Activated naive CD8-positive, alpha-beta T cell treated with anti-CD3 and anti-CD28 coated beads for 36 hours (primary cell): ENCODE measurements at places on chromosomes 12 and 14. TPM values are rescaled to one million over a fixed set of nuclear protein-coding genes. Genes with fewer than 3 reads are reported as not detected.
A peak's percentile ranks its signal among the peaks of the same experiment; 100 is the strongest.

DNA sequence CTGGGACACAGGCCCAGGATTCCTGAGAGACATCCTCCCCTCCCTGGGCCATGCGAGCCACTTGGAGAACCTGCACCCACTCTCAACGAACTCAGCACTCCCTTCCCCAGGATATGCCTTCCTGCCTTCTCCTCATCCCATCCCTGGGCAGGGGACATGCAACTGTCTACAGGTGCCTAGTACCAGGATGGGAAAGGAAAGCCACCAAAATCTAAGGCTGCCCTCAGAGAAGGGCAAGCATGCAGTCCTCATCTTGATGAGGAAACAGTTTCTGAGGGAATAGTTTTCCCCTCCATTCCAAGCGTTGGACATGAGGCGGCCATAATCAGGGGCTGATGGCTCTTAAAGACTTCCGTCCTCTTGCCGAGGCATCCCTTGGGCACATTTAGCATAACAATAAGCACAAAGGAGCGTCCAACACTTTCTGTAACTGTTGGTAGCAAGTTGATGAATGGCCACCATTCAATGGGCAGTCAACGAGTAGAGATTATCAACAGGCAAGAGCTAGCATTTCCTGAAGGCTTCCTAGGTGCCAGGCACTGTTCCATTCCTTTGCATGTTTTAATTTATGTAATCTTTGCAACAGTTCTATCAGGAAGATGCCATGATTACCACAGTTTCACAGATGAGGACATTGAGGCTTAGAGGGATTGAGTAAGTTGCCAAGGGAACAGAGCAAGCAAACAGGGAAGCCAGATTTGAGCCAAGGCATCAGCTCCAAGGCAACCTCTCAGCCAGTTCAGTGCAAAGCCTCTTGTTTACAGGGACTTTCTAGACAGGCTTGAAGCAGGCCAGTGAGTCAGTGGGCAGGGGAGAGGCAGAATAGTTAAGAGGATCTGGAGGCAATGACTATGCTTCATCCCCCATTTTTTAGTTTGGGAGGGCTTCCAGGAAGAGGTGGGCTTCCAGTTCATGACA is 105.1 kb downstream of the SINHCAF start:
- no peak for DNase-seq

DNA sequence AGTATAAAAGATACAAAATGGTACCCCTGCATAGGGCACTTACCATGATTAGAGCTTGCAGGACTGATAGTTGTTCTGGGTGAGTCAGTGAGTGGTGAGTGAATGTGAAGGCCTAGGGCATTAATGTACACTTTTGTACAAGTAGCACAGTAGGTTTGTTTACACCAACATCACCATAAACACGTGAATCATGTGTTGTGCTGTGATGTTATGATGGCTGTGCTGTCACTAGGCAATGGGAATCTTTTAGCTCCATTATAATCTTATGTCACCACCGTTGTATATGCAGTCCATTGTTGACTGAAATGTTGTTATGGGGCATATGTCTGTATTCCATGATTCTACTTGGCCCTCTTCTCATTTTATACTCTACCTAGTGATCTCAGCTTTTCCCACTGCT is 11.8 kb downstream of the NUBPL start:
- no peak for DNase-seq

DNA sequence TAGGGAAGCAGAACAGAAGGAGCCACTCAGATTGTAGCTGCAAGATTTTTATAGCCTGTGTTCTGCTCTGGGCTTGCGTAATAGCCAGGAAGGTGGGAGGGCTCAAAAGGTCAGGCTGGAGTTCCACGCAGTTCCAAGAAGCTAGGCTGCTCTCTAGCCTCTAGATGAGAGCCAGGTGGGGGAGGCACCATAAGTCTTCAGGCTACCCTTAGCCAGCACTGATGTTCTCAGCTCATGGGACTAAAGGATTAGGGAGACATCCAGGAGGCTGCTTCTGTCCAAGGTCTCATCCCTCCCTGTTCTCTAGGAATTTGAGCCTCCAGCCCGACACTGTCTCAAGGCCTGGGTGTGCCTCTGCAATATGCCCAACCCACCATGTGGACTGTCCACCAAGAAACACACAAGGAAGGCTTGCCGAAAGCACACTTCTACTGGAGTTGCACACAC is 1.7 kb downstream of the LMBR1L start:
- DNase-seq: no peak

DNA sequence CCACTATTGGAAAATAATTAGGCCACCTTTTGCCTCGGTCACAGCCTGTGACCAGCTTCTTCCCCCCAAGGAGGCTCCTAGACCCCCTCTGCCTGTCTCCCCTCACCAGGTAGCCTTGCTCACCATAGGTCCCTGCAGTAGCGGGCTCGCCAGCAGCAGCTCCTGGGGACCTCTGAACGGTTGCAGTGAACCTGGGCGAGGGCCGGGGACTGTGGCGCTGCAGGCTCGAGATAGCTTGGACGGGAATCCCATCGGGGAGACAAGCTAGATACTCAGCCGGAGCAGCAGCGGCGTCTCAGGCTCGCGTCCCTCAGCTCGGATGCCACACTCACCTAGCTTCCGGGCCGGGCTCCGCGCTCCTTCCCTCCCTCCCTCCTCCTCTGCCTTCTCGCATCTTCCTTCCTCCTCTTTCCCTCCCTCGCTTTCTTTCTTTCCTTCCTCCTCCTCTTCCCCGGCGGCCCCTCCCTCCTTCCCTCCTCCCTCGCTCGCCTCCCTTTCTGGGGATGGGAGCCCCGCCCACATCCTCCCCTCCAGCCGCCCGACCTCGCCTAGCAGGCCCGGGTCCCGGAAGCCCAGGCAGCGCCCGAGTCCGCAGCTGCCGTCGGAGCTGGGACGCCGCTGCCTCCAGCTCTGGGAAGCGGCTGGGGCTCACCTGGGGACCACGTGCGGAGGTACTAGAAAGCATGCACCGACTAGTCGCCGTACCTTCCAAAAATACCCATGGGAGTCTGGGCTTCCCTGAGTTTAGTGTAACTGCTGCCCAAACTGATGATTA is at the start of gene BMP4:
BMP4 (minus strand) TSS at position 399 of the 775 bp plus-strand sequence. CDS start 4,603 bp downstream, outside the sequence.
- DNase-seq: no peak

DNA sequence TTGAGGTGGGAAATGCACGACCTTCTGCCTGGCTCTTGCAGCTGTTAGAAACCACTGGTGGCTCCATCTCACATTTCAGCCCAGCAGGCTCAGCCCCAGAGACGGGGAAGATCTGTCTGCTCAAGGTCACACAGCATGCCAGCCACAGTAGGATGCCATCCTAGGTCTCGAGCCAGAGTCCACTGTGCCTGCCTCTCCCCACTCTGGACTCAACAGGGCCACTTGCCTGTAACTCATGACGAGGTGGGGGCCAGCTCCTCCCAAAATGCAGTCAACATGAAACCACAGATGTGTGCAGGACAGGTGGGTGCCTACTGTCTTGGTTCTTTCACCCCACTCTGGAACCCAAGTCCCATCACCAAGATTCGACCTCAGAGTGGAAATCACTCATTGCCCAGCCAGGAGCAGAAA is 23.2 kb downstream of the BCL11B start:
- DNase-seq: no peak

- no peak for DNase-seq
Measured at GRCh38 chr12:131693149-131693548, 17.7 kb upstream of the SFSWAP start.

DNA sequence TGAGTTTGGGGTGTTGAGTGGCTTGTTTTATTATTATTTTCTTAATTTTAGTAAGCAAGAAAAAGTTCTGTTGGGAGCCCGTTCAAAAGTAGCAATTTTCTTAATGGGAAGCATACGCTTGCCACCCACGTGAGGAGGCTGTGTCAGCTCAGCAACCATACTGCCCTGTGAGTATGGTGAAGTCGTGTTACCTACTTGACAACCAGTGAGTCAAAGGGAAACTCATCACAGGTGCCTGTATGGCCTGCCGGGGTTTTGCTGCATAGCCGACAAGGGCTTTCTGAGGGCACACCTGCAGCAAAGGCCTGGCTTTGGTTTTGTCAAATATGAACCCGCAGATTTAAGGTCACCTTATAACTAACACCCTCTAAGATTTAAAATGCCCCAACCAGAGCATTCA is 31.1 kb downstream of the PITPNM2 start:
- DNase-seq: peak; percentile 63

DNA sequence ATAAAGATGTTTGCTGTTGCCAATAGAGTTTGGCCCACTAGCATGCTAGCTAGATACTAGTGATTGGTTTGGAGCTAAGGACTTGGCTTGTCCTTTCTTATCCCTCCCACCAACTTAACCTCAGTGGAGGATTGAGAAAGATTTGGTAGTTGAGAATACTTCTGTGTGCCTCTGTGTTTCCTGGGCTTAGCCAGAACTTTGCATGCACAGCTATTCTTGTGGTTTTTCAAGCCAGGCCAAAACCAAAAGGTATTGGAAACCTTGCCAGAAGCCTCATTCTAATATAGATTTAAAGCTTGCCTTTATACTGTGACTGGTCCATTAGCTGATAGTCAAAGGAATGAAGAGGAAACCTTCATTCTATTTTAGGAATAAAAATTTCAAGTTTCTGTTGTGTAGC is 188.5 kb downstream of the CCDC91 start:
- DNase-seq: no peak

DNA sequence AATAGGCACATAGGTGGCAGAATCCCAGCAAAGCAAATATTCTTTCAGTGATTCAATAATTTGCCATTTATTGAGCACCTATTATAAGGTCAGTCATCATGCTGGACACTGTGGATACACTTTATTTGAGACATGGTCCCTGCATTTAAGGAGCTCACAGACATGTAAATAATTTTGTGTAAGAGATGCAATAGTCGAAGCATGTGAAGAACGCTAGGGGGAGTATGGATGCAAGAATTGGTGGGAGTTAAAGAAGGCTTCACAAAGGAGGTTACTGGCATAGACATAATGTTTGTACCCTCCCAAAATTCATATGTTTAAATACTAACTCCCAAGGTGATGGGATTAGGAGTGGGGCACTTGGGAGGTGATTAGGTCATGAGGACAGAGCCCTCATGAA is 260.6 kb upstream of the GARIN6 start:
- no peak for DNase-seq

DNA sequence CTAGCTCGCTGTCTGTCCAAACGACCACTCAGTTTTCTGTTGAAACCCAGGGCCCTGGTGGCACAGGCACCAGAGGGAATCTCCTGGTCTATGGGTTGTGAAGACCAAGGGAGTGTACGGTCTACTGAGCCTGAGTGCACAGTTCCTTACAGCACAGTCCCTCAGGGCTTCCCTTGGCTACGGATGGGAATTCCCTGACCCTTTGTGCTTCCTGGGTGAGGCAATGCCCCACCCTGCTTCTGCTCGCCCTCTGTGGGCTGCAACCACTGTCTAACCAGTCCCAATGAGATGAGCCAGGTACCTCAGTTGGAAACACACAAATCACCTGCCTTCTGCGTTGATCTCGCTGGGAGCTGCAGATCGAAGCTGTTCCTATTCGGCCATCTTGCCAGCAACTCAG is 22.6 kb downstream of the GPHN start:
- DNase-seq: no peak

DNA sequence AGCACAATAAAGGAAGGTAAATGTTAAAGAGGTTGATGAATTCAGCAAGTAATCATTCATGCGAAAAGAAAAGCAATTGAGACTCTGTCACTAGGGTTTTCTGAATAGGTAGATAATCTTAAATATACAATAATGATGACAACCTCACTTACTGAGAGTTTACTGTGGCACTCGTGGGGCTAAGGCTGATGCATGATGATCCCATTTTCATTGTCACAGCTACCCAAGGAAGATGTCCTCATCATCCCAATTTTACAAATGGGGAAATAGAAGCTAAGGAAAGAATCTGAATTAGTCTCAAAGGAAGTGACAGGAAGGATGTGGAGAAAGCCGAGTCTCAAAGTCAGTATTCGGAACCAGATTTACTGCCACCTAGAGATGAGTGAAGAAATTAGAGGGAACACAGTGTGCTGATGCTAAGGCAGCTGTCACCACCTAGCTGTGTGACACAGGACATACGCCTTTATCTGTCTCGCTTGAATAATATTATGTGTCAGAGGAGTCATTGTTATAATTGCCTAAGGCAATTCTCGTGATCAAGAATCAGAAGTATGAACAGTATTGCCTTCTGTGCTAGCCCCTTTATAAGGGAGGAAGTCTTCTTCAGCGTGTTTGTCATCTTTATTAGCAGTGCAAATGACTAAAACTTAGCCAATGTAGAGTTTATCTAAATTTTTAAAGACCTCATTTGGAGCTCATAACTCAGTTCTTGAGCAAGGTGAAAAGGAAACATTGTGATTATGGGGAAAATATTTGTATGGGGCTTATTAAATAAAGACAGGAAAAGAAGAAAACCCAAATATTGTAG is 63.2 kb downstream of the ERGIC2 start:
- peak; percentile 14 for DNase-seq

DNA sequence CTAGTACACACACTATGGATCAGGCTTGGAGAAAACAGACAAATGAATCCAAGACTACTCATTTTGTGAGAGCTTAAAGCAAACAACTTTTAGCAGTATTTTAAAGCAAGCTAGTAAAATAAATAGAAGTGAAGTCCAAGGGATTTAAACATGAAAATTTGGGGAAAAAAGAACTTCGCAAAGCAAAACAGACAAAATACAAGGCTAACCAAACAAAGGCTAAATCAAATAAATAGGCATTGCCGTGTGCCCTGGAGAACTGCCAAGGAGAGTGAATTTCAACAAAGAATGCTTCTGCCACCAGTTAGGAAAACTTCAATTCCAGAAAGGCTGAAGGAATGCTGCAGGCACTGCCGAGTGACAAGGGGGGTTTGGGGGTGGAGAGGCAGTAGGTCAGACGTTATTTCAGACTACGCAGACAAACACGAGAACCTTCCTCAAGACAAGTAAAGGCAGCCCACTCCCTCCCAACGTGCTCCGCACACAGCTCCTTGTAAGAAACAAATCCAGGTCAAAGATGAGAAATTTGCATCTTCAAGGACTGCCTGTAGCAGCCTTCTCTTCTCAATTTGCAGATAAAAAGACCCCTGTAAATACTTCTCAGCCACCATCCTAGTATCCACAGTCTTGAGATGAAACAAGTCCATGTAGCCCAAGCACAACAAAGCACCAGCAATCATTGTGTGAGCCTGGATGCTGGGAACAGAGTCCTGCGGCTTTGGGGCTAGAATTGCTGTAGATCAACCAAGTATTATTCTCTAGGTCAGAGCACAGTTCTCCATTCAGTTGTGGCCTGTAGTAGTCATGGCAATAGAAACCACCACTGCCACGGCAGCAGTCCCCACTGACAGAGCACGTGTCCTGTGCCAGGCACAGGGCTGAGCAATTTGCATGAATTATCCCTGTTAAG is 43.3 kb downstream of the EFCAB11 start:
- no peak for DNase-seq

GRCh38 chr14:65096323-65097089 is 5.8 kb downstream of the MAX start:
- DNase-seq: no peak

RNF212B gene
- not detected for total RNA-seq

KCNC2 gene
- not detected for total RNA-seq

KCTD10 gene
- 47.6 TPM for total RNA-seq

TAS2R8 gene
- total RNA-seq: not detected

ACVR1B gene
- 10.2 TPM for total RNA-seq

FERMT2 gene
- total RNA-seq: 2.3 TPM

STK38L gene
- 32.0 TPM for total RNA-seq

GRIP1 gene
- total RNA-seq: 3.4 TPM

GPR162 gene
- total RNA-seq: 0.76 TPM

GPRC5D gene
- total RNA-seq: not detected
